ENCODE measurements at places on chromosomes 3 and 15.

DNA sequence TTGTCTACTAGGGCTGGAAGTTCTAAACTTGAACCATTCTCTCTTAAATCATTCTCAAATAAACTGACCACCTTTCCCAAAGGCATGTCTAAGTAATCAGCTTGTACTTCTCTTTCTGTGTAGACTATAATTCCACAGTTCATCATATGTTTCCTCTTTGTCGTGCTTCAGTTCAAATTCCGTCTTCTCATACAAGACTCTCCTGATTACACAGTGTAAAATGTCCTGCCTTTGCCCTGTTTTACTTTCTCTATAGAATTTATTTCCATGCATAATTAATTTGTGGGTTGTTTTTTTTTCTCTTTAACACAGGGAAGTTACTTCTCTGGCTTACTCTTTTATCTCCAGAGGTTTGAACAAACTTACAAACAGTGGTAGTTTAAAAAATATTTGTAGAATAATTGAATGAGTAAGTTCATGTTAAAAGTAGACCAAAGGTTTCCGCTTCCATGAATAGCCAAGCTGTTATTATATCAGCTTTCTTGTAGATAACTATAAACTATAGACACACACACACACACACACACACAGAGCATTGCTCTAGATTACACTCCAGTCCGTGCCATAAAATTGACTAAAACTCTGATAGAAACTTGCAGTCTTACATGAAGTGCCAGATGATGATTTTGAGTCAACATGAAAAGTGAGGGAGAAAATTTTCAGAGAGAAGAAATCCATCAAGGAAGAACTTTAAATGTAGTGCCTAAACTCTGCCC is 119.0 kb downstream of the SUCNR1 start:
- DNase-seq = no peak

DNA sequence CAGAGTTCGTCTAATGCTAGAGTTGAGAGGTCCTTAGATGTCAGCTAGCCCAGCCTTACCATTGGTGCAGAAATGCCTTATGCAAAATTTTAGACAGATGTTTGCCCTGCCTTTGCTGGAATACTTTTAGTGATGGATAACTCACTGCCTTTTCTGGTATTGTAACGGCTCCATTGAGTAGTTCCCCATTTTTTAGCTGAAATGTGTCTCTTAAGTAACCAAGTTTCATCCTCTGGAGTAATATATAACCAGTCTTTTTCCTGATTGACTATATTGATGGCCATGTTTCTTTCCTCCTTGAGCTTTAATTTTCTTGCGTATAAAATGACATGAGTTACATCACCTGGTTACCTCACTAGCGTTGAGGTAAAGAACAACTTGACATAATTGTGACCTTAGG is 45.0 kb downstream of the SNRK start:
- no peak for DNase-seq

DNA sequence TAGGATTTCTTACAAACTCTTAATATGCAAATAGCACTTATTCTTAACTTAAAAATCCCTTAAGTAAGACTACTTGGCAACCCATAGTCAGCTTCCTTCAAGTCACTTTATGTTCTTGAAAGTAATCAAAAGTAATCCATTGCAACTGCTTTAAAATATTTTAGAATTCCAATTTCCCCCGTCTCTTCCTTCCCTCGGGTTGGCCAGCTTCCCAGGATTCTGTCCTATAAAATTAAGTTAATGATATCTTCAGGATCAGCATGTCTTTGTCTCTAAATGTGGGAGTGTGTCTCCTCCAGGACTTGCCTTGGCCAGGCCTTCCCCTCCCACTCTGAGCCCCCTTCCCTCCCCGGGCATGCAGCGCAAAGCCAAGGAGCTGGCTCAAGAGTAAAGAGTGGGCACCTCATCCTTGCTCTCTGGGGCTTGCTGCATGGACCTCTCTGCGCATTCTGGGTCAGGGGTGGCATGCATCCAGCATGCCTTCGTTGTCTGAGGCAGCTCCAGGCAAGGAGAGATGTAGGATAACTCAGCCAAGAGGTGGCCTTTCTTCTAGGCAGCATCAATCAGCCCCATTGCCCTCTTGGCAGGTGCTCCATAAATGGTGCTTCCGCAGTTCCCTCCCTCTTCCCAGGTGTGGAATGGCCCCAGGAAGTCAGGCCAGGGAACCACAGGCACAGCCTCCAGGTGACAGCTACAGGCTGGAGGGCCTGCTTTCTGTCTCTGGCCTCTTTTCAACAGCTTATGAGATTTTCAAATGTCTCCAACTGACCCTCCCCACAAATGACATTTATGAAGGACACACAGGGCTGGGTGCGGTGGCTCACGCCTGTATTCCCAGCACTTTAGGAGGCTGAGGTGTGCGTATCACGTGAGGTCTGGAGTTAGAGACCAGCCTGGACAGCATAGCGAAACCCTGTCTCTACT is 108.7 kb upstream of the ALDH1A3 start:
- DNase-seq = peak; percentile 60

GRCh38 chr15:86164232-86164898 is 84.7 kb downstream of the AGBL1 start:
- DNase-seq = no peak

DNA sequence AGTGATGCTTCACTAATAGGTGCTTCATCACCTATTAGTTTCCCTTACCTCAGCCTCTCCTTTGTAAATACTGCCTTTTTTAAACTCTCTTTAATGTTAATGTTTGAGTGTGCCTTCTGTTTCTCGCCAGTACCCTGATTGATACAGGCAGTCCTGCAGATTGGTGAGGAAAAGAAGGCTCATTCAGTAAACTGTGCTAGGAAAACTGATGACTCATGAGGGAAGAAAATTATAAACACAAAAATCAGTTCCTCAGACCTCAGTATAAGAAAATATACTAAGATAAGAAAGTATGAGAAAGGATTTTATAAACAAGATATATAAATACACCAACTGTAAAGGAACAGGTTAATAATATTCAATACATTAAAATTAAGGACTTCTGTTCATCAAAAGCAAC is 54.8 kb upstream of the OXTR start:
- no peak for DNase-seq

GRCh38 chr3:189982321-189982945 is 138.3 kb downstream of the P3H2 start:
- DNase-seq = no peak

Data from hindlimb muscle (tissue), 1 donor.